ENCODE measurements at places on chromosomes 4 and X.

DNA sequence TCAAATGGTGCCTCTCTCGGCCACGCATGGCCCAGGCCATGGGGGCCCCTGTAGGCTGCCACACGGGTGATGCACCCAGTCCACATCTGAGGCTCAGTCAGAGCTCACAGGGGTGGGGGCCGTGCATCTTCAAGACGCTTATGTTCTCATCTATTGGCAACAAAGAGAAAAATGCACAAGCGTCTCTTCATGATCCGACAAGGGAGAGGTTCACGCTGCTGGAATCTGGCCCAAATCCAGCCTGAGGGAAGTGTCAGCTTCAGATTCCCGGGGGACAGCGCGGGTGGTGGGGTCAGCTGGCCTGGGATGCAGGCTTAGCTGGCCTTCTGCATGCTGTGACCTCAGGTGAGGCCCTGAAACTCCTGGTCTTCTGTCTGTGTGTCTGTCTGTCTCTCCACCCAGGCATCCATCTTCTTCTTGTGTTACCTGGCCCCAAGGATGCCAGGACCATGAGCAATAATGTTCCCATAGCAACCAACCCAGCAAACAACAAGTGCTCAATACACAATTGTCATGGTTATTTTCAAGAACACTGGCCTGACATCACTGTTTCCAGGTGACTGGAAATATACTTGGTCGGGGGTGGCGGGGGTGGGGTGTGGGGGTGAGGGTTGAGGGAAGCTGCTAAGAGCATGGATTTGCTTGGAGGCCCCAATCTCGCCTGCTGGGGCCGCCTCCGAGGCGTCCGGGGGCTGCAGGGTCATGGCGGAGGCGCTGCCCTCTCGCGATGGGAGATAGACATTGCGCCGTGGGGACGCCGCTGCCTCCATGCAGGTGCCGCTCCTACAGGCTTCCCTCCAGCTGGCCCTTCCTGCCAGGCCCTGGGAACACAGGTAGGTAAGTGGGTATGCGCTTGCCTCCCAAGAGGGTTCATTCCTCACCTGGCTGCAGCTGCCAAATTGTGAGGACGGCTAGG is 48.3 kb downstream of the ABLIM2 start:
- no peak for DNase-seq

- DNase-seq, result no peak
These were observed 655.6 kb upstream of the GALNTL6 start for GRCh38 chr4:171157462-171158082.

- DNase-seq, result no peak
These were observed 27.8 kb upstream of the GALNTL6 start for GRCh38 chr4:171785388-171785787.

- DNase-seq, result peak; percentile 0
These were observed 388.4 kb upstream of the SPOCK3 start for GRCh38 chr4:167622481-167623240.

DNA sequence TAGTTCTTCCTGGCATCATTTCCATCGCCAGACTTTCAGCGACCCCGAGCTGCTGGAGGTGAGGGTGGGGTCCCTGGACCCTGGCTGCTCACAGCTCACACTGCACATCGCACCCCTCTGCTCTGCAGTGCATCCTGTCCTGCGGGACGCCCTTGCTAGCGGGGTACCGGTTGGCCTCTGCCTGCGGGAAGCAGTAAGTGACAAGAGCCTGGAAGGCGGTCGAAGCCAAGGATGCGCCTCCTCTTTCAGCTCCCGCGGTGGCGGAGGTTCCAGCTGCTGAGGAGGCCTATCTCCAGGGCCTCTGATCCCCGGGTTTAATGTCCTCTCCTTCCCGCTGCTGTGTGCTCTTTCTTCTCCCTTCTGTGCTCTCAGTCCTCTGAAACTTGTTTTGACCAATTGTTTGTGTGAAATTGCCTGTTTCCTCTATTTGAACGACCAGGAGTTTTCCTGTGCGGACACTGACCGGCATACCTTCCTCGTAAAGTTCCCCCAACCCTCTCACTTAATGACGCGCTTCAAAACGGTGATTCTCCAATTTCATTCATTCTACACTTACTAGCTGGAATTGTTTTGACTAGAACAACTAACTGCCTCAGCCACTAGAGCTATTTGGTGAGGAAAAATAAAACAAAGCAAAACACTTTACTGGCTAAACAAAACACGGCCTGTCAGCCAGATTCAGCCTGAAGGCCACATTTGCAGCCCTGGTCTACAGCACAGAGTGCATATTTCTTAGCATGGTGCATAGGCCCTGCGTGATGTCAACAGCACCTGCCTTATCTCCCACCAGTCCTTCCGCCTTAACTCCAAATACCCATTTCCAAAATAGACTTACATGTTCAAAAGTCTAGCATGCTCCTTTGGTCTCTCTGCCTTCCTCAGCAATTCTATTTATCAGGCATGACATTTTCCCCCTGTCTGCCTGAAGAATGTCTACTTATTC is 28.0 kb downstream of the MGAT4D start:
- DNase-seq, result no peak

- DNase-seq, result no peak
These were observed 59.1 kb upstream of the USP9X start for GRCh38 chrX:41025926-41026701.

- no peak for DNase-seq
These were observed 113.9 kb downstream of the NYX start for GRCh38 chrX:41561045-41561444.

- no peak for DNase-seq
These were observed 67.1 kb upstream of the HGFAC start for GRCh38 chr4:3374667-3375066.

DNA sequence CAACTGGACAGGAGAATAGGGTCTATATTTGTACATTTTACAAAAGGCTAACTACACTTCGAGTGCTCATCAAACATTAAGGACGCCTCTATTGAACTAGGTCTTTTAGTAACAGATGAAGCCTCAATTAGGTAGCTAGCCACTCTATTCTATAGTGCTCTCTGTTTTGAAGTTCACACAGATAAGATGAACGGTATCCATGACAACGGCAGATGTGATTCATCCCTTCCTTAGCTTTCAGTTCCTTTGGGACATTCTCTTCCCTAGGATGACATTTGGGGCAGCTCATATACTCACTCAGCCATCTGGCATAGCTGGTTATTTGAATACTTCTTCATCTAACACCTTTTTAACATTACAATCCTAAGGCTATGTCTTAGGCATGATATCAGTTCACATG is 62.4 kb upstream of the WDFY3 start:
- DNase-seq, result no peak
